Left ventricle myocardium inferior (tissue), 1 donor: ENCODE measurements at places on chromosomes 2 and 18. TPM values are rescaled to one million over a fixed set of nuclear protein-coding genes. Genes with fewer than 3 reads are reported as not detected.

Gene MC2R
- not detected for total RNA-seq

Gene TTR
- total RNA-seq, result not detected

DNA sequence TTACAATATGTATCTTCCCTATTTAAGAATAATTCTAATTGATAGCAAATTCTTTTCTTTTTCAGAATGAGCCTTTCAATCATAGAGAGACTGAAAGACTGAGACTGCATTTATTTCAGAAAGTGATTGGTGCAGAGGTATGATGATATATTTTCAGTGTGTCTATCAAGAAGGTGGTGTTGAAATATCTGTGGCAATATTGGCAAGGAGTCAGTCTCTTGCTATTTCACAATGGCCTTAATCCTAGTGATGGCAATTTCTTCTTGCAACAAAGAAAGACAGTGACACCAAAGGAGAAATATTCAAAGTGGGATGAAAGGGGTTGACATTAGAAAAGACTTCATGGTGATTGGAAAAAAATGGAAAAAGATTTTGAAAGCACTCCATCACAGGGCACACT is 21.7 kb upstream of the ZBTB14 start:
- no peak overlapping the region for H3K4me3 ChIP-seq
- no peak overlapping the region for H3K27ac ChIP-seq
- no peaks in the 10 kb centered on the region for H3K27me3 ChIP-seq
- no peak for DNase-seq
- H3K36me3 ChIP-seq, result no peaks in the 10 kb centered on the region
- no peaks in the 10 kb centered on the region for H3K4me1 ChIP-seq

DNA sequence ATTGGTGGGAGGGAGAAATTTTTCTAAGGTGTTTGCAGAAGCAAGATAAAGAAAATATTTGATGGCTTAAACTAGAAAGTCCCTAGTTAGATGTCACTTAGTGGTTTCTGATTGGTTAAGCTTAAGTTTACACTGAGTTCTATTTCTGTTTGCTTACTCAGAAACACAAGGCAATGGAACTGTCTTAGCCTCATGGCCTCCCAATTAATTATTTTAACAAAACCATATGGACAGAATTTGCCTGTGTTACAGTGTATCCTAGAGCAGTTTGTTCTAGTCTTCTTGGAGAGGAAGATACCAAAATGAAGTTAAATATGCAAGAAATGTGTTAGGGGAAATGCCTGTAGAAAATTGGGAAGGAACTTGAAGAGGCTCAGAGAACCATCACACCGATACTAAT is 4.6 kb upstream of the IMPACT start:
- peaks cover 86% of the 10 kb centered on the region for H3K27me3 ChIP-seq
- no peak overlapping the region for H3K27ac ChIP-seq
- no peak overlapping the region for H3K4me3 ChIP-seq
- no peak for DNase-seq

DNA sequence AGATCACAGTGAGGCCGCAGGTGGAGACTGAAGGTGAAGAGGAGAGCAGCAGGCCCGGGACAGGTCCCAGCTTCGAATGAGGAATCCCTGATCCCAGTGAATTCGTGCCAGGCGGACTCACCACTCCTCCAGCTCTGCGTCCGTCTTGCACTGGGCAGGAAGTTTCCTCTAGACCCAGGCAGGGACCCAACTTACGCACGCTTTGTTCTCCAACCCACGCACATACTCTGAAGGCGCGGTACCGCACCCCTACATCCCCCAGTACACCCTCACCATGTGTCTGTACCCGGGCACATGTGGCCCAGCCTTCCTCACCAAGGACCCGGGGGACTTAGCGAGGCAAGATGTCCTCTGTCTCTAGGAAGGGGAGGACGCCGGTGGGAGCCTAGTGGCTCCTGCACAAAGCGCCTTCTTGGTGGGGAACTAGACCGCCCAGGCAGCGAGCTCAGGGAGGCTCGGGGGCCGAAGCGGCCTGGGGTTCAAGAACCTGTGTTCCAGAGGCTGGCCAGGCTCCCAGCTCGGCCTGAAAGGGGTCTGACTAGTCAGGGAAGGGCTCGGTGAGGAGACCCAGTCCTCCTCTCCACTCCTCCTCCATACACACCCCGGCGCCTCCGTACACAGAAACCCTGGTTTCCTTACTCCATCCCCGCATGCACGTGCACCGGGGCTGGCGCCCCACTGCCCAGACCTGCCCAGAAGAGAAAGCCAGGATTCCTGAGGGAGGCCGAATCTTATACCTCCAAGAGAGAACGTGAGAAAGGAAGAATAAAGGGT is 38.3 kb upstream of the ATP6V1B1 start:
- H3K36me3 ChIP-seq, result no peaks in the 10 kb centered on the region
- H3K27me3 ChIP-seq, result peaks cover 100% of the 10 kb centered on the region
- no peak overlapping the region for H3K27ac ChIP-seq
- H3K4me3 ChIP-seq, result no peak overlapping the region
- peaks cover 33% of the 10 kb centered on the region for H3K4me1 ChIP-seq
